ENCODE measurements at places on chromosomes 12 and 14.

- DNase-seq = no peak
Measured at GRCh38 chr12:29510591-29511185, 13.2 kb upstream of the OVCH1 start.

DNA sequence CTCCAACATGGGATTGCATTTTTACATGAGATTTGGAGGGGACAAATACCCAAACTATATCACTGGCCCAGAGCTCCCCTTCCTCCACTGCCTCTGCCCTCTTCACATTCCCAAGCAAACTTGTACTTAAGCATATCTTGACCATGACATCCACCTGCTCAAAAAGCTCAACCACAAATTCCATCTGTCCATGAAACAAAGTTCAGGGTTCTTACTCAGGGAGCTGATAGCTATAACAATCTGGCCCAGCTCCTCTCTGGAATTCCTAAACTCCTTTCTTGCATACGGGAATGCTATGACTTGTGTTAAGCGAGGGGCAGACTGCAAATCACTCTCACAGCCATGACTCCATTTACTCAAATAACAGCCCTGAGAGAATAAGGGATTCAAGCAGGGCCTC, 152.1 kb downstream of the GALC start:
- no peak for DNase-seq

- DNase-seq = no peak
Measured at GRCh38 chr14:36012621-36013020, 163.9 kb downstream of the PTCSC3 start.

DNA sequence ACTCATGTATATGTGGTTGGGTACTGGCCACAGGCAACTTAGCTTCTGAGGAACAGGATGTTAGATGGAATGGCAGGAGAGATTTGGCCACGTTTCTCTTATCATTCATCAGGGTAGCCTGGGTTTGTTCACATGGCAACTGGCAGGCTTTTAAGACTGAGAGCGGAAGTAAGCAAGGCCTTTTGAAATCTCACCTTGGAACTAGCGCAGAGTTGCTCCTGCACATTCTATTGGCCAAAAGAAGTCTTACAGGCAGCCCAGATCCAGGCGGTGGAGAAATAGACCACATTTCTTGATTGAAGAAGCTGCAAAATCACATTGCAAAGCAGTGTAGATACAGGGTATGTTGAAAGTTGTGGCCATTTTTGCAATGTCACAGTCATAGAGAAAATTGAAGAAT, 3.7 kb downstream of the CLEC4A start:
- no peak for DNase-seq

- DNase-seq = no peak
Measured at GRCh38 chr12:55515696-55516095, 23.5 kb downstream of the OR6C68 start.

DNA sequence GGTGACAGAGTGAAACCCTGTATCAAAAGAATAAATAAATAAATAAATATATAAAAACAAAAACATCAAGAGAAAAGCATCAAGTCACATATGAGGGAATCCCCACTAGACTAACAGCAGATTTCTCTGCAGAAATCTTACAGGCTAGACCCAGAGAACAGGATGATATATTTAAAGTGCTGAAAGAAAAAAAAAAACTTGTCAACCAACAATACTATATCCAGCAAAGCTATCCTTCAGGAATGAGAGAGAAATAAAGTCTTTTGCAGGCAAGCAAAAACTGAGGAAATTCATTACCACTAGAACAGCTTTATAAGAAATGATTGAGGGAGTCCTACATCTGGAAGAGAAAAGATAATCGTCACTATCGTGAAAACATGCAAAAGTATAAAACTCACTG, 6.4 kb upstream of the SFSWAP start:
- DNase-seq = no peak

- no peak for DNase-seq
Measured at GRCh38 chr14:77914073-77914721, 114.3 kb downstream of the ADCK1 start.

Measured in AML-193 (cell line).